ENCODE measurements at places on chromosomes 7 and 10.

DNA sequence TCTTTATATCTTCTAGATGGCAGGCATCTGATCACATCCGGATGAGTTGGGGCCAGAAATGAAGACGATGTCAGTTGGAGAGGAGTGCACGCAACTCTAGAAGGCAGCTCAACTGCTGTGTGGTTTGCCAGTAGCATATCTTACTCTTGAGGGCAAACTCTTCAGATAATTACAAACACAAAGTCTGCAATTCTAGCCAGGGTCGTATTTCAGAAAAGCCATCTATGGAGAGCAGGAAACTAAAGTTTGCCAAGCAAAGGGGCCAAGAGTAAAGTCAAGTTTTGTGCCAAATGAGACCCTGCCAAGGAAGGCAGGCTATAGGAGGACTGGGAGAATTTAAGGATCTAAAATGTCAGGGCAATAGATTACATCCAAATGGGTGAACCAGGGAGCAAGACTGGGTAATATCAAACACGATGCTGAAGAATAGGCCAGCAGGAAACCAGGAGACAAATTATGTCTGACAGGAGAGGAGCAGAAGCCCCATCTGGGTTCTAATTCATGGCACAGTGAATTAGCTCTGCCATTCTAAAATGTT lies 312.5 kb upstream of the SEMA3C start:
- H3K4me1 ChIP-seq, result peaks cover 1% of the 10 kb centered on the region
- no peaks in the 10 kb centered on the region for H3K27me3 ChIP-seq
- no peak for DNase-seq
- H3K27ac ChIP-seq, result no peak overlapping the region

GRCh38 chr7:36096460-36097095 lies 56.5 kb upstream of the EEPD1 start:
- no peaks in the 10 kb centered on the region for H3K4me1 ChIP-seq
- no peaks in the 10 kb centered on the region for H3K27me3 ChIP-seq
- no peak for DNase-seq

- no peaks in the 10 kb centered on the region for H3K36me3 ChIP-seq
- H3K4me3 ChIP-seq, result no peak overlapping the region
- no peaks in the 10 kb centered on the region for H3K4me1 ChIP-seq
- DNase-seq, result peak; percentile 50
Measured at GRCh38 chr7:30510124-30511075, 5.8 kb upstream of the GGCT start.

DNA sequence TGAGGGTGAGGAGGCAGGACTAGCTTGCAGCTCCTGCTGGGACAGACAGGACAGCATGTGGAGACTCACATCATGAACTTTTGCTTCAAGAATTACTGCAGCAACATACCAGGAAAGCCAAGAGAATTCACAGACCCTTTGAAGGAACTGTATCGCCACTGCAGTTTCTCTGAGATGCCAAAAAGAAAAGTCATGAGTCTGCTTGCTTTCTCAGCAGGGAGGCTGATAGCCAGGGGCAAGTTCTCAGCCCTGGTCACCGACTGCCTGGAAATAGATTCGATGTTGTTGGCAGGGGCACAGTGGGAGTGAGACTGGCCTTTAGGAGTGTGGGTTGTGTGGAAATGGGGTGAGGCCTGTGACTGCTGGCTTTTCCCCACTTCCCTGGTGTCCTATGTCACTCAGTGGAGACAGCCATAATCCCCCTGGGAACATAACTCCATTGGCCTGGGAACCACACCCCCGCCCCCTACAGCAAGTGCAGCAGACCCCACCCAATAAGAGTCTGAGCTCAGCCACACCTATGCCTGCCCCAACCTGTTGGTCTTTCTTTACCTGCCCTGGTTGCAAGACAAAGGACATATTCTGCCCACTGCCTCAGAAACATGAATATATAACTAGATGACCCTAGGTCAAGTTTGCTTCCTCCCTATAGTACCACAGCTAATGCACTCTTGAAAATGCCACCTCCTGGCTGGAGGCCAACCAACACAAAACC lies 1.6 kb upstream of the SAMD9 start:
- H3K36me3 ChIP-seq, result peaks cover 4% of the 10 kb centered on the region
- no peaks in the 10 kb centered on the region for H3K27me3 ChIP-seq
- H3K27ac ChIP-seq, result peak overlapping the region; percentile 37
- H3K4me3 ChIP-seq, result no peak overlapping the region

DNA sequence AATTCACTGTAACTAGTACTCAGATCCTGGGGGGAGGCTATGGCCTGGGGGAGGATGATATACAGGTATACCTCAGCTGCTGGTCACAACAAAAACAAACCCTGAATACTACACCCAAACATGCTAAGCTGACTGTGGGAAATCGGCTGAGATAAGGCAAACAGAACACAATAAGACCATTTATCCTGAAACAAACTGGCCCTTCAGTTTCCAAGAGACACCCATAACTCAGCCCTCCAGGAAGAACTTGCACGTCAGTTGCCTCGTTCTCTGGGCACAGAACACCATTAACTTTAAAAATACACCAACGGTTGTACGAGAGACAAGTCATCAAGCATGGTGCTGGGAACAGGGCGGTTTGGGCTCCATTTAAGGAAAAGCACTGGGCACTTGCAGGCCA lies 24.1 kb upstream of the KCNMA1 start:
- peaks cover 2% of the 10 kb centered on the region for H3K4me1 ChIP-seq
- peaks cover 13% of the 10 kb centered on the region for H3K27me3 ChIP-seq
- no peak for DNase-seq
- no peak overlapping the region for H3K4me3 ChIP-seq
- no peaks in the 10 kb centered on the region for H3K36me3 ChIP-seq
- H3K27ac ChIP-seq, result no peak overlapping the region

GRCh38 chr10:95644901-95645300 lies 11.6 kb downstream of the ALDH18A1 start:
- no peak for DNase-seq
- H3K27me3 ChIP-seq, result no peaks in the 10 kb centered on the region
- peaks cover 4% of the 10 kb centered on the region for H3K4me1 ChIP-seq

GRCh38 chr10:80443531-80443974 lies 10.6 kb upstream of the TSPAN14 start:
- H3K27ac ChIP-seq, result no peak overlapping the region
- DNase-seq, result peak; percentile 62
- no peaks in the 10 kb centered on the region for H3K27me3 ChIP-seq

GRCh38 chr7:23593706-23594105 lies 3.5 kb upstream of the CCDC126 start:
- no peak for DNase-seq
- no peak overlapping the region for H3K27ac ChIP-seq
- H3K27me3 ChIP-seq, result no peaks in the 10 kb centered on the region
- peaks cover 2% of the 10 kb centered on the region for H3K4me1 ChIP-seq
- H3K4me3 ChIP-seq, result no peak overlapping the region
- no peaks in the 10 kb centered on the region for H3K36me3 ChIP-seq

GRCh38 chr10:99850767-99851340 lies 68.4 kb downstream of the ABCC2 start:
- H3K4me3 ChIP-seq, result no peak overlapping the region
- H3K27me3 ChIP-seq, result no peaks in the 10 kb centered on the region
- H3K4me1 ChIP-seq, result peaks cover 2% of the 10 kb centered on the region
- no peaks in the 10 kb centered on the region for H3K36me3 ChIP-seq
- DNase-seq, result no peak
- H3K27ac ChIP-seq, result no peak overlapping the region

DNA sequence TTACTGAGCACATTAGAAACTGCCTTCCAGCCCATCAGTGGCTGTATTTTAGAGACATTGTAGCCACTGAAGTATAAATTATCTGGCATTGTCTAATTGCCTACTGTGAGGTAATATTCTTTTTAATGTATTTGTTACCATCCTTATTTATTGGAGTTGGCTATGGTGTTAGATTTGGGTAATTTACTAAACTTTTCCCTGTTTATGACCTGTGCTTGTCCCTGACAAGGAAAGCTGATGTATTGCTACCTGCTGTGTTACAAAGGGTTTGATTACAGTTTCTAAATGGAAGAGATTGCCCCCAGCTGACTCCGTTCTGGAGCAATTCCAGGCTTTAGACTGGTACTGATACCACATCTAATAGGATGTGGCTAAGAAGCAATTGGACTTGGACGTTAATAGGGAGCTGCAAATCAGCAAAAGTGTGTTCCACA lies 12.3 kb upstream of the ASCC1 start:
- no peak for DNase-seq

- peak; percentile 98 for DNase-seq
- H3K36me3 ChIP-seq, result no peaks in the 10 kb centered on the region
- no peak overlapping the region for H3K4me3 ChIP-seq
- peaks cover 50% of the 10 kb centered on the region for H3K4me1 ChIP-seq
- H3K27me3 ChIP-seq, result peaks cover 46% of the 10 kb centered on the region
Measured at GRCh38 chr10:114306116-114306973, 67.3 kb downstream of the VWA2 start.

- peak; percentile 26 for DNase-seq
- peaks cover 14% of the 10 kb centered on the region for H3K27me3 ChIP-seq
- H3K36me3 ChIP-seq, result no peaks in the 10 kb centered on the region
- H3K4me1 ChIP-seq, result no peaks in the 10 kb centered on the region
Measured at GRCh38 chr7:107643407-107643806, 17.2 kb upstream of the SLC26A4 start.

- H3K27me3 ChIP-seq, result no peaks in the 10 kb centered on the region
- peak overlapping the region; percentile 92 for H3K27ac ChIP-seq
- no peaks in the 10 kb centered on the region for H3K36me3 ChIP-seq
Measured at GRCh38 chr7:23469961-23470250, 385 bp downstream of the IGF2BP3 start.

DNA sequence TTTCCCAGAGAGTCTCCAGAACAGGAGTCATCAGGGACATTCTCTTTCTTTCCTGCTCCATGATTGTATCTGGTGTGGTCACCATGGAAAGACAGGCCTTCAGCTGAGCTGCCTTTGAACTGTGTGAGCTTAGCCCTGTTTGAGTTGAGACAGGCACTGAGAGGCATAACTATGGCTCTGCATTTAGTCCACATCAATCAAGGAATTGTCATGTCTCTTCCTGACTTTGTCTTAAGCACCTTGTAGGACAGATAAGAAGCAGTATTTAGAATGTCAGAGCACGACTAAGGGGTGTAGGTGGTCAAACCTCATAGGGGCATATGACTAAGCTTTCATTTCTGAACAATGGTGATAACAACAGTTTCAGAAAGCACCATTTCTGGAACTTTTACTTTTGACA lies 53.5 kb downstream of the EPDR1 start:
- no peak overlapping the region for H3K27ac ChIP-seq
- DNase-seq, result no peak
- no peak overlapping the region for H3K4me3 ChIP-seq
- H3K36me3 ChIP-seq, result no peaks in the 10 kb centered on the region
- H3K27me3 ChIP-seq, result no peaks in the 10 kb centered on the region

GRCh38 chr10:59036311-59037017 lies 140.0 kb upstream of the PHYHIPL start:
- no peak overlapping the region for H3K27ac ChIP-seq
- H3K4me3 ChIP-seq, result no peak overlapping the region
- no peaks in the 10 kb centered on the region for H3K4me1 ChIP-seq
- H3K36me3 ChIP-seq, result no peaks in the 10 kb centered on the region
- no peaks in the 10 kb centered on the region for H3K27me3 ChIP-seq

DNA sequence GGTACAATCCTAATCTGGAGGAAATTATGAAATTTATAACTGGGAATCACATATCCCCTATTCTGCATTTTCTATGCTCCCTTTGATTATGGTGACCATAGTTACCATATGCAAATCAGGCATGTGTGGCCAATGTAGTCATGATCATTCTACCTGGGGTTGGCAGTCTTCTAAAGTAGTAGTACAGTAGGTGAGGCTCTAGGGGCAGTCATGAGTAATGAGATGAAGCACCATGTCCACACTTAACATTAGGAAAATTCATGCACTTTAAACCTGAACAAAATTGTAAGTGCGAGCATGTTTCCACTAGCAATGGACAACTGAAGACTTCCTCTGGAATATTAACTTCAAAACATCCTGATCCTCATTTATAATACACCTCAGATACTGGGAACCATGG lies 545.9 kb downstream of the SUGCT start:
- DNase-seq, result no peak
- no peak overlapping the region for H3K27ac ChIP-seq
- H3K4me1 ChIP-seq, result no peaks in the 10 kb centered on the region
- H3K36me3 ChIP-seq, result no peaks in the 10 kb centered on the region

GRCh38 chr10:91980319-91980718 lies 56.7 kb downstream of the BTAF1 start:
- H3K4me1 ChIP-seq, result no peaks in the 10 kb centered on the region
- H3K36me3 ChIP-seq, result peaks cover 70% of the 10 kb centered on the region
- no peak for DNase-seq

DNA sequence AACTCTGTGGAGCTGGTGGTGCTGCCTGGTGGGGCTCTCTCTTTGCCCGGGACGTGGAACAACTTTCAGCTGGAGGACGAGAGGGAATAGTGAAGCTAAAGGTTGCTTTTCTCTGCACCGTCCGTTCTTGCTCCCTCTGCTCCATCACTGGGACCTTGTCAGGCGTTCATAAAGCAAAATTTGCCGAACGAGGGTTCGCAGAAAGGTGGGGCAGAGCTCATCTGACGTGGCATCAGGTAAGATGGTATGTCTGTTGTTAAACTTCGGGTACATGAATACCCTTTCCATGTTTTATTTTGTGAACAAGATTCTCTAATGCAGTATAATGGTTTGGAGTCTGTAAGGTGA lies 416 bp downstream of the BBS9 start:
- peak overlapping the region; percentile 72 for H3K4me3 ChIP-seq
- H3K27ac ChIP-seq, result no peak overlapping the region
- DNase-seq, result no peak

DNA sequence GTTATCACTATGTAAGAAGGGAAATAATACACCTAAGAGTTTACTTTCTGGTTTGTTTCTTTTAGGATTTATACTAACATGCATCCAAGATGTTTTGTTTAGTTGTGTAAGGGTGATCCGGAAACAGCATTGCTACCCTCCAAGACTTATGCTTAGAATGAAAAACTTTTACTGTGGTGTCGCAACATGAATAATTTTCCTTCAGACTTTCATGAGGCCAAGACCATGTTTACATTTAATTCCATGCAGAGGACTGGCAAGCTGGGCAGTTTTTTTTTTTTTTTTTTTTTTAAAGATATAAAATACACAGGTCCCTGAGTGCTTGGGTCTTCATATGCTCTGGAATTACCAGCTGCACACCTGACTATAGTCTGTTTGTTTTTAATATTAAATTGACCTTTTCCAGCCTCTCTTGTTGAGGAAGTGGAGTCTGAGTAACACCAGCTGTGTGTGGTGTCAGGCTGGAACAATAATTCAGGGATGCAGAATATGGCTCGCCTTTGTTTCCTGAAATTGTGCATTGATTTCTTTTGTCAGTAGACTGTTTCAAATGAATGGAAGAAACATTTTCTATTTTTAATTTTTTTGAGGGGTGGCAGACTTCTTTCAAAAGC lies 81.7 kb downstream of the ST7 start:
- peak; percentile 64 for DNase-seq
- no peaks in the 10 kb centered on the region for H3K27me3 ChIP-seq
